ENCODE measurements at places on chromosomes 11 and 22.

DNA sequence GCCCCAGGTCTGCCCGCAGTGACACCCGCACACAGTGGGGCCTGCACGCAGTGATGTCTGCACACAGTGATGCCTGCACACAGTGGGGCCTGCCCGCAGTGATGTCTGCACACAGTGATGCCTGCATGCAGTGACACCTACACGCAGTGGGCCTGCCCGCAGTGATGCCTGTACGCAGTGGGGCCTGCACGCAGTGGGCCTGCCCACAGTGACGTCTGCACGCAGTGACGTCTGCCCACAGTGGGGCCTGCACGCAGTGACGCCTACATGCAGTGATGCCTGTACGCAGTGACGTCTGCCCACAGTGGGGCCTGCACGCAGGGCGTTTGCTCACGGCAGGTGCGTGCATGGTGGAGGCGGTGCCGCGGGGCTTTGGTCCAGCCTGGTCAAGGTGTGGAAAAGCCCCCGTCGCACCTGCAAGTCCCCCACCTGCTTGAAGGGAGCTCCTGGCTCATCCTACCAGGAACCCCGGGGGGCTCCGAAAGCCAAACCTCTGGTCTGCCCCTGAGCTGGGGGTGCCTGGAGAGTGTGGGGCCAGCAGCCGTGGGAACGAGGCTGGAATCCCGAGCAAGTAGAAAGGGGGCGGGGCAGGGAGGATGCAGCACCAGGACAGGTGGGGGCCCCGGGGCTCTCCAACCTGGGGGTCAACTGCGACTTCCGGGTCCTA lies 8.9 kb upstream of the SYT8 start:
- DNase-seq, result no peak

GRCh38 chr11:131916638-131917037 lies 546.2 kb downstream of the NTM start:
- DNase-seq, result no peak

DNA sequence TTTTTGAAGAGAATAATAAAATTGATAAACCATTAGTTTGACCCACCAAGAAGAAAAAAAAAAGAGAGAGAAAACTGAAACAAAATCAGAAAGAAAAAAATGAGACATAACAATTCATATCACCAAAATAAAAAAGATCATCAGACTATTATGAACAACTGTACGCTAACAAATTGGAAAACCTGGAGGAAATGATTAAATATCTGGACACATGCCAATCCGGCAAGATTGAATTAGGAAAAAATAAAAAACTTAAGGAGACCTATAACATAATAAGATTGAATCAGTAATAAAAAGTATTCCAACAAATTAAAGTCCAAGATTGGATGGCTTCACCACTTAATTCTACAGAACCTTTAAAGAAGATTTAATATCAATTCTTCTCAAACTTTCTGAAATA lies 136.7 kb downstream of the CASP12 start:
- no peak for DNase-seq

- peak; percentile 94 for DNase-seq
Observed at GRCh38 chr22:21641789-21642583, at the start of gene SDF2L1. TSS of gene SDF2L1 (plus strand) at chr22:21642302. CDS start at chr22:21642337, 35 bp downstream.

- no peak for DNase-seq
Observed at GRCh38 chr22:29755889-29756288, 10.9 kb downstream of the ZMAT5 start.

- peak; percentile 50 for DNase-seq
Observed at GRCh38 chr11:93740730-93741093, 583 bp downstream of the TAF1D start.

- no peak for DNase-seq
Observed at GRCh38 chr22:25566898-25567235, 2.4 kb downstream of the GRK3 start.

- no peak for DNase-seq
Observed at GRCh38 chr11:95330302-95330701, 99.3 kb upstream of the SESN3 start.

DNA sequence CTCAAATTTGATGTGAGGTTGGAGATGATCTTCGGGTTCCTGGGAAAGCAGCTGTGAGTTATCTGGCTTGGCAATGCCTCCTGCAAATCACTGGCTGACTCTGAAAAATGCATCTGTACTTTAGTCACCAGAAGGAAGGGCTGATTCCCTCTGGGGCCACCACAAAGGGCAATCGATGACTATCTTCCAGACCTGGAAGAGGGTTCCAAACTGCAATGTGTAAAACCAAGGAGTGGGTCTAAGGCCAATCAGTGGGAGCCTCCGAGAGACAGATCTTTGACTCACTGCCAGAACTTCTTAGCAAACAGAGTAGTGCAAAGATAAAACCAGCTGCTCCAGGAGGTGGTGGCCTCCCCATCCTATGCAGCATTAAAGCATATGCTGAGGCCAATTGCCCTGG lies 29.1 kb upstream of the PAK1 start:
- no peak for DNase-seq

- no peak for DNase-seq
Observed at GRCh38 chr22:39315389-39315788, 4.0 kb downstream of the RPL3 start.

DNA sequence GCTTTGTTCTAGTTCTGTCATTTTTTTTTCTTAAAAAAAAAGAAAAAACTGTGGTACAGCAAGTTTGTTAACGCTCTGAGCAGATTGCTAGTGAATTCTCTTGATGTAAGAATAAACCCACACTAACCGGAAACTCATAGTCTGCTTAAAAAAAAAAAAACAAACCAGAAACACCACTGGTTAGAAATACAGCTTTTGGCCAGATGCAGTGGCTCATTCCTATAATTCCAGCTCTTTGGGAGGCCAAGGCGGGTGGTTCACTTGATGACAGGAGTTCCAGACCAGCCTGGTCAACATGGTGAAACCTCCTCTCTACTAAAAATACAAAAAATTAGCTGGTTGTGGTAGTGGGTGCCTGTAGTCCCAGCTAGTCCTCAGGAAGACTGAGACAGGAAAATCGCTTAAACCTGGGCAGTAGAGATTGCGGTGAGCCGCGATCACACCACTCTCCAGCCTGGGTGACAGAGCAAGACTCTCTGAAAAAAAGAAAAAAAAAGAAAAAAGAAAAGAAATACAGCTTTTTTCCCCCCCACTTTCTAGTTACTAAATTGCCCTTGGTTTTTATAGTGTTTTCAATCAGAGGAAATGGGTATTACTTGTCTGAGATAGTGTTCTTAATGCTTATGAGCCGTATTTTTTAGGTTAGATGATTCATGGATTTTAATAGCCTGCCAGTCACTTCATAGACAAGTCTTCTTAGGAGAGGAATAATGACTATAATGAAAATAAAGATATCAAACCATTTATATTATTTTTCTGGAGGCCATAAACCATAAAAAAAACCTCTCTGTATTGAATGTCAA lies 222.8 kb downstream of the DDX10 start:
- no peak for DNase-seq

DNA sequence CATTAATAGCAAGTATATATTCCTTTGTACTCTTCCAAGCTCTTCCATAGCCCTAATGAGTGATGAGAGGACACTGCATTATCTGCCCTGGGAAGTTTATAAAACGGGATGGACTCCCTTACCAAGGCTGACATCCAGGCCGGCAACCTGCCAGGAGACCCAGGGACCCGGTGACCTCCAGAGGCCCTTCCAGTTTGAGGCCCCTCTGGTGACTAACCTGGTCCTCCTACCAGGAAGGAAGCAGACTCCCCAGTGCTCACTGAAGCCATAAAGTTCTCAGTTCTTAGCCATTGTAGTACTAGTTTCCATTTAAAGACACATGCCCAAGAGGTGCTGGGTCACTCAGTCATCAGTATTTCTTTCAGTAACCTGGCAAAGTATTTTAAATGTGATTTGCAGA lies 345.4 kb downstream of the TENM4 start:
- no peak for DNase-seq

GRCh38 chr11:8038811-8039529 lies 42.0 kb upstream of the TUB start:
- DNase-seq, result no peak

DNA sequence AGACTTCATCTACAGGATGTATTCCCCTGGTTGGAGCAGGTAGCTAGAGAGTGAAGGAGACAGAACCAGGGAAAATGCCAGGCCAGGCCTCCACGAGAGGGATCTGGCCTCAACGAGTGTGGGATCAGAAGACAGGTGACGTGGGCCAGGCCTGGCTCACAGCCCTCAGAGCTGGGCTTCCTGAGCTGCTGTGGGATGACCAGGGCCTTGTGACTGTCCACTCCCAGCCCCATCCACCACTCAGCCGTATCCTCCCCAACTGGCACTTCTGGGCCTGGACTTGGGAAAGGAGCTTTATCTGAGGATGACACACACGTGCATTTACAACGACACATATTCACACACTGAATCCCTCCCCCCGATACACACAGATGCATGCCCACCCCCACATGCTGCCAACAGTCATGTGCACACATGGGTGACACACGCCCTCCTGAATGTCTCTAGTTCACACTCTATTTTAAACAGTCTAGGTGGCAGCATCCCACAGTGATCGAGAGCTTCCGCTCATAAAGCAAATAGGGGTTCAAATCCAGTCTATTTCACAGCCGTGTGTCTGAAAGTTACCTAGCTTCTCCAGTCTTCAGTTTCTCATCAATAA lies 93.1 kb downstream of the TP53I11 start:
- DNase-seq, result no peak

DNA sequence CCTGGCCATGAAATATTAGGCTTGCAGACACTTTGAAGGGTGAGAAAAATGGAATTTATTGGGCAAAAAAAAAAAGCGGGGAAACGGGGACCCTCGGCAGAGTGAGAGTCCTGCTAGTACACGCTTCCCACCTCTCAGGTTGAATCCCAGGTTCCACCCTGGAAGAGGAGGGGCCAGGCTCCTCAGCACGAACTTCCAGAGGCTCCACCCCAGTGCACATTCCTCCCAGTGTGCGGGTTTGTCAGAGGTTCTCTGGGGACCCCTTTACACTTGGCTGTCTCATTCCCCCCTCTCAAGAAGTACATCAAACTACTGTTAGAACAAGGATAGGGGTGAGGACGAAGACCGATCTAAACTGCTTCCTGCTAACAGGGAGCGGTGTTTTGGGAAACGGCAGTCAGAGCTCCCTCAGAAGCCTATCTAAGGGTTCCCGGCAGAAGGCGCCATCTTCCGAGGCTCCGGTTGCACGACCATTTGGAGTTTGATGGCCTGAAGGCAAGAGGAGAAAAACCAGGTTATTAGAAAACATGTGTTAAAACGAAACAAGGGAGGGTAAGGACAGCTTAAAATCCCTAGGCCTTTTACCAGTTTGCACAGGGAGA lies 27.5 kb downstream of the FOLR3 start:
- DNase-seq, result no peak

- DNase-seq, result no peak
Observed at GRCh38 chr11:133238027-133238426, 294.3 kb downstream of the OPCML start.

GRCh38 chr11:18567081-18567480 lies 21.5 kb downstream of the UEVLD start:
- no peak for DNase-seq

DNA sequence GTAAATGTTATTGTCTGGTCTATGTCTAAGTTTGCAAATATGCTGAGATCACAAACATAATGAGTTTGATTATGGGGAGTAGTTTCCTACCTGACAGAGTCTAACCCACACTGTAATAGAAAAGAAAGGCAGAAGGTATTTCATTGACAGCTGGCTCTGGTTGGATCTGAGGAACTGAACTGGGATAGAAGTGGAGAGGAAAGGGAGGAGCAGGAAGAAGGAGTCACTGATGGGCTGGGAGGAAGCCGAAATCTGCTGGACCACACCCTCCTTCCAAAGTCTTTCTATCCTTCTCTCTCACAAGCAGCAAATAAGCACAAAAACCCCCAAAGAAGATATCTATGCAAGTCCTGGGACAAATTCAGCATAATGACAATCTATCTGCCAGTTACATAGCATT lies 11.7 kb downstream of the BLID start:
- DNase-seq, result no peak

DNA sequence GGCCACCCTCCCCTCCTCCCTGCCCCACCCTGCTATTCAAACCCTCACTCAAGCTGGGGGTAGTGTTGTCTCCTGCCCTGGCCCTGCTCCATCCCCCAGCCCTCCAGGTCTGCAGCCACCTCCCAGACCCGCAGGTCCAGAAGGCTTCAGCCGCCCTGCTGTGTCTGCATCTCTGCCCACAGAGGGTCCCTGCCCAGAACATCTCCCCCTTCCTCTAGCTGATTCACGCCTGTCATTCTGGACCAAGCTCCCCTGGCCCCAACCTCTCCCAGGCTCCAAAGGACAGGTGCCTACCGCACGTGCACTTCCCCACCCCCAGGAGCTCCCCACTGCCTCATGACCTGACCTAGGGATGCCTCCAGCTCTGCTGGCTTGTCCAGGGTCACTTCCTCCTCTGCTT lies 16.0 kb upstream of the SHISAL1 start:
- no peak for DNase-seq

DNA sequence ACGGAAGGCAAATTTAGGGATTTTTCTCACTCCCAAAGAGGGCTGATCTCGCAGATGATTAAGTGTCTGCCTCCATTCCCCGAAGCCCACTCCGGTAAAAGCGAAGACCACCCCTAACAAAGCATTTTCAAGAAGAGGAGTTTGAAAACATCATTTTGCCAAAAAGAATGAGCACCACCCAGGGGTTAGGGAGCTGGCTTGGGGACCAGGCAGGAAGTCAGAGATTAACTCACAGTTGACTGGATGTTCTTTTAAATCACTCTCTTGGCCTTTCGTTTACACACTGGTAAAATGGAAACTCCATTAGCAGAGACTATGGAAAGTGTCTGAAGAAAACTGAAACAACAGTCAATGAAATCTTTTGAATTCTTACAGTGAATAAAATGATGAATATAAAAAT lies 7.9 kb upstream of the TRIM44 start:
- no peak for DNase-seq

GRCh38 chr11:122777343-122777742 lies 61.0 kb upstream of the CRTAM start:
- DNase-seq, result no peak

DNA sequence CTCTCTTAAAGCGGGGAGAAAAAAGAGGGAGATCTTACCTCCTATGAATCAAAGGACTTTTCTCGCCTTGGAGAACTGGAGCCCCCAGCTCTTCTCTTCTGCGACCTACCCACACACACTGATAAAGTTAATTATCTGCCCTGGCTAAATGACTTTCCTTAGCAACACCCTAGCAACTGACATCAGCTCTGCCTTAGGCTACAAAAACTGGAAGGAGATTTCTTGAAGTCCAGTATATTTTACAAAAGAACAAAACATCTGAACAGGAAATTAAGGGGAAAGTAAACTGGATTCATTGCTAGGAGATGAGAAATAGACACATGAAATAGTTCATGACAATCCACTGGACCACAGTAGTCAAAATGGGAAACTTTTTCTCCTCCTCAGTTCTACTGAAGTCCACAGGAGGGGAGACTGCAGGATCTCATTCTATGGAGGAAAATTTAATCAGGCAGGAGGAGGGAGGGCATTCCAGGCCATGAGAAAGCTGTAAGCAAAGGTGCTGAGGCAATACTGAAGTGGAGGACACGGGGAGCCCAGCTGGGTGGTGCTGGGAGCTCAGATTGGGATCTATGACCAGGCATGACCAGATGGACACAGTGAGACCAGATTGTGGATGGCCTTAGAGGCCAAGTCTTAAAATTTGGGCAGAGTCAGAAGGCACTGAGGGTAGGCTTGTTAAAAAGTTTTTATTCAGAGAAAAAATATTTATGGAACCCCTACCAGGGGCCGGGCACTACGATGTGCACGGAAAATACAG lies 3.7 kb upstream of the SPON1 start:
- DNase-seq, result no peak

Data from stimulated activated CD4-positive, alpha-beta T cell treated with anti-CD3 and anti-CD28 coated beads, TNF-alpha, amount 100 ng/mL, for 4 hours (primary cell).